ENCODE measurements at places on chromosomes 3 and 15.

DNA sequence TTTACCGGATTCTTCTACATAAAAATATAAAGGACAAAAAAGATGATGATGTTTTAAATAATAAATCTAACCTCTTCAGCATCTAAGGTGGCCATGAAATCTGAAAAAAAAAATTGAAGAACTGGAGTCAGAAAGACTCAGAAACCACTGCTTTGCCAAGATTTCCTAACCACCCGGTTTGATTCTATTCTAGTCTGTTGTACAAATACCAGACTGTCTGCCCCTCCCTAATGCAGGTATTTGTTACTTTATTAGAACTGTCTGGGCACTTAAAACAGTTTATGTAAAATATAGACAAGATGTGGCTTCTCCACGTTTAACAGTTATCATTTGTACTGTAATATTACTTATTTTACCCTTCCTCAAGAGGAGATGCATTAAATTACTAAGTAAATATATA is 48.8 kb downstream of the UACA start:
- no peak for DNase-seq

- no peak for DNase-seq
Measured at GRCh38 chr3:59237121-59237520, 187.3 kb upstream of the CFAP20DC start.

GRCh38 chr3:45320986-45321385 is 67.4 kb upstream of the LARS2 start:
- DNase-seq, result no peak

DNA sequence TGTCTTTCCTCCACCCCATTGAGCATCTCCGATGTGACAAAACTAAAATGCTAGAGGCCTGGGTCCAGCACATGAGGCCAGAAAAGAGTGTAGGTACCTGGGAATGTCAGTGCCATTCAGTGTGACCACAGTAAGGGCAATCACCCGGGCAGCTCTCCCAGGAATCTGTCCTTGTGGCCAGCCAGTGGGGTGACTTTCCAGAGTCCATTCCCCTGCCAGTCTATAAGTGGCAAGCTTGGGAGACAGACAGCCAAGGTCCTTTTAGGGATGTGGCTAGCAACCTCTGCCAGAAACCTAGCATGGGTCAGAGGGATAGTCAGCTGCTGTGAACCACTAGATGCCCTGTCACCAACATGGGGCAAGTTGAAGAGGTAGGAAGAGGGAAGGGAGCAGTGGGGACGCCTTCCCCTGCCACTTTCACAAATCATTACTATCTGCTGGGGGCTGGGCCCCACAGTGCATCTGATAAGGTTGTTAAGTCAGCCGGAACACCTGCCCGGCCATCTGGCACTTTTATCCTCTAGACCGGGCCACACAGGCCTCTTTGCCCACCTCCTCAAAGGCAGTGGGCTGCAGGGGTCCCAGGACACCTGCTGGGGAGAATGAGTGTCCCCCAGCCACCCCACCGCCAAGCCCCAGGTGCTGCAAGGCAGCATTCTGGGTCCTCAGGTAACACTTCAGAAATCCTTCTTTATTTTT is 24.8 kb upstream of the DET1 start:
- DNase-seq, result no peak

- no peak for DNase-seq
Measured at GRCh38 chr3:30248423-30248822, 358.0 kb upstream of the TGFBR2 start.

GRCh38 chr3:39528844-39529243 is 61.4 kb downstream of the MOBP start:
- DNase-seq, result no peak

Measured in activated naive CD4-positive, alpha-beta T cell (primary cell).